ENCODE measurements at places on chromosomes 4 and X. TPM values are rescaled to one million over a fixed set of nuclear protein-coding genes. Genes with fewer than 3 reads are reported as not detected.

Gene GSPT2
- total RNA-seq: 7.3 TPM

DNA sequence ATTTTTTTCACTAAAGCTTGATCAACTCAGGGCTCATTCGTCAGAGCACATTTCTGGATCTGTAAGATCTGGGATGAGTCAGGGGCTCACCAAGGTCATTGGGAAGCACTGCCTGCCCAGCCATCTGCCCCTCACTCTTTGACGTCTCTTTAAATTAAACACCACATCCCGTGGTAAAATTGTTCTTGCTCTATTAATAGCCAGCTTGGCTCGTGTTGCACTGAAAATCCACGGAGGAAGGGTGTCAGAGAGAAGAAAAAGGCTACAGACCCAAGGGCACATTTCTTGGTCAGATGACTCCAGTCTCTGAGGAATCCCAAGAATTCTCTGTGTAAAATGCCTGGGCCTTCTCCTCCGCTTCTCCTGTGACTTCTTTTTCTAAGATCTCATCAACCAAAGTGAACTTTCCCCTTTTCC is 45.7 kb upstream of the GATB start:
- DNase-seq: peak; percentile 79

Gene CXorf49
- total RNA-seq: not detected

- DNase-seq: peak; percentile 34
These were observed 89.7 kb upstream of the NDP start for GRCh38 chrX:44062840-44063239.

Gene CENPI
- total RNA-seq: 22.2 TPM

Gene SPIN2A
- 0.16 TPM for total RNA-seq

Gene ABCD1
- 44.8 TPM for total RNA-seq

DNA sequence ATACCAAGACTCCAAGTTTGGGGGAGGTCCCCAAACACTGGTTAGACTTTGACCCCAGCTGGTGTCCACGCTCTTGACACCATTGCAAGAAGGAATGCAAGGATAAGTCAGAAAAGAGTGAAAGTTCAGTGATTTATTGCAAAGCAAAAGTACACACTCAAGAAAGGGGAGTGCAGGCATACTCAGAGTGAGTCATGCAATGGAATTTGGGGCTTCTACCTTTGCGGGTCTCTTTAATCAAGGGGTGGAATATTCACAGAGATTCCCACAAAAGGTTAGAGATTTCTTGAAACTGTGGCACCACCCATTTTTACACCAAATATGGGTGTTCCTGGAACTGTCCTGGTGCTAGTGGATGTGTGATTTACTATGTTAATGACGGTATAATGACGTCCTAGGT is 5.2 kb upstream of the SMIM10L2A start:
- DNase-seq: peak; percentile 1

Gene ARMCX2
- 31.3 TPM for total RNA-seq

DNA sequence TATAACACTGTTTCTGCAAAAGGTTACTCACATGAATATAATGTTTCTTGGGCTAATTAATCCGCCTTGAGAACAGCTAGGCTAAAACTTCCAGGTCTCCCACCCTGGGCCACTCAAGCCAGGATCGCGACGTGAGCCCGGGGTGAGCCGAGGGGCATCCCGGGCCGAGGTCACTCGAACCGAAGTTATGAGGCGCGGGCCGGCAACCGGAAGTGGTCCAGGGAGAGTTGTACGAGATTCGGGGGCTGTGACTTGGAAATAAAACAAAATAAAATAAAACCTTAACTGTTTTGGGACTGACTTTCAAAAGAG is 317 bp downstream of the CMC4 start:
- DNase-seq: peak; percentile 3

Gene POU3F4
- not detected for total RNA-seq

DNA sequence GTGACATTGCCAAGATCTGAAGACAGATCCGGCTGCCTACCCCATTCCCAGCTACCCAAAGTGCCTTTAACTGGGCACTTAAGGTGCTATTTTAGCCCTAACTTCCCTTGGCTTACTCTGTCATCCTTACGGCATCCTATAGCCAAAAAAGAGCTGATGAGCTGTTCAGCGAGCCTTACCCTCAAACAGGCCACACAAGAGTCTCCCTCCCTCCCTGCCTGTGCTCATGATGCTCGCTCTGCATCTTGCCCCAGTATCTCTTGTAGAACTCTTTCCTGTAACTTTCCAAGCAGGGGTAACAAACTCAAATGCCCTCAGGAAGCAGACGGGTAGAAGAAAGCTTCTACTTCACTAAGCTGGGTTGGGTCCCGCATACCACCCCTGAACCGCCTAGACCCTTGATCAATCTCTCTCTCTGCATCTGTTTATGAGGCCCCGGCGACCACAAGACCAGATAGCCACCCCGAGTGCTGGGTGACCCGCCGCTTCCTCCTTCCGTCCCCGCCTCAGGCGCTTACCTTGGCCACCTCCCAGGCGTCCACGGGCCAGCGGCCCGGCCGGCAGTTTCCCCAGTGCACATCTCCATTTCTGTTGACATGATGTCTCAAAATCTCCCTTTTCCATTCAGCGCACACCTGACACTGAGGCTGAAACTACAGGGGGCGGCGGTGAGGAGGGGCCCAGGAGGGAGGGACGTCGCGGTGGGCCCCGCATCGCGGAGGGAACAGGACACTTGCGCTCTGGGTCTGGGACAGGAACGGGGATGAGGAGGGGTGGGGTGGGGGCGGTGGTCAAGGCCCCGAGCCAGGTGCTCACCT is 663 bp downstream of the CXorf38 start:
- DNase-seq: peak; percentile 29

- DNase-seq: no peak
These were observed 18.9 kb upstream of the TENM3 start for GRCh38 chr4:182224192-182224850.

Gene MAGEA1
- total RNA-seq: not detected

DNA sequence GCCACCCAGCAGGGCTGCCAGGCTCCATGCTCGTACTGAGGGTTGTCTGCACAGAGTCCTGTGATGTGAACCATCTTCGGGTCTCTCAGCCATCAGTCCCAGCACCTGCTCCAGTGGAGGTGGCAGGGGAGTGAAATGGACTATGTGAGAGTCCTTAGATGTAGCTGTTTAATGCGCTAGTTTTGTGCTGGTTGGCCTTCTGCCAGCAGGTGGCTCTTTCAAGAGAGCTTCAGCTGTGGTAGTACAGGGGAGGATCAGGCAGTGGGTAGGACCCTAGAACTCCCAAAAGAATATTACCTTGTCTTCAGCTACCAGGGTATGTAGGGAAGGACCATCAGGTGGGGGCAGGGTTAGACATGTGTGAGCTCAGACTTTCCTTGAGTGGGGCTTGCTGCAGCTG is 1066.0 kb downstream of the GLUD2 start:
- no peak for DNase-seq

GRCh38 chr4:17170131-17170530 is 271.7 kb upstream of the LDB2 start:
- DNase-seq: no peak

Gene MXRA5
- 1.1 TPM for total RNA-seq

Gene JADE1
- total RNA-seq: 17.7 TPM

GRCh38 chrX:16528620-16529019 is 121.3 kb upstream of the S100G start:
- DNase-seq: no peak

Gene MAB21L2
- total RNA-seq: not detected

- peak; percentile 35 for DNase-seq
These were observed 47.0 kb upstream of the MID1IP1 start for GRCh38 chrX:38754102-38754790.

DNA sequence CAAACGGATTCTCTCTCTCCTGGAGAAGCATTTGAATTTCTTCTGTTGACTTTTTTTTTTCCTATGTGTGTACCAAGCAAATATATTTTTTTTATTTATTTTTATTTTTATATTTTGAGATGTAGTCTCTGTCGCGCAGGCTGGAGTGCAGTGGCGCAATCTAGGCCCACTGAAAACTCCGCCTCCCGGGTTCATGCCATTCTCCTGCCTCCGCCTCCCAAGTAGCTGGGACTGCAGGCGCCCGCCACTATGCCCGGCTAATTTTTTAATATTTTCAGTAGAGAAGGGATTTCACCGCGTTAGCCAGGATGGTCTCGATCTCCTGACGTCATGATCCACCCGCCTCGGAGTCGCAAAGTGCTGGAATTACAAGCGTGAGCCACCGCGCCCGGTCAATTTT is 549.5 kb upstream of the GNPDA2 start:
- DNase-seq: no peak

DNA sequence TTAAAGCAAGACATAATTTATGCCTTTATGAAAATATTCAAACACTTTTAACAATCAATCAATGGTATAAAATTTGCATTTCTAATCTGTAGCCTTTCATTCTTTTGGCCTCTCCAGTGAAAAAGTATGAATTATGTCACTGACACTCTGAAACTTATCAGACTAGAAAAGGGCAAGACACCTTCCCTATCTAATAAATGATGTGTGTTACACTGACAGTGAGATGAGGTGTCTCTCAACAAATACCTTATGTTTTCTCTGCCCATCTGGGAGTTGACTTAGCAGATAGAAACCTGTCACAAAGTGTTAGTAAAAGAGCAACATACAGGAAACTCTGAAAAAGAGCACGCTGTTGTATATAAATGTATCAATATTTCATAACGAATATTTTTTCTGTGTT is 94.2 kb upstream of the TECRL start:
- DNase-seq: no peak

Gene TLR7
- total RNA-seq: not detected

DNA sequence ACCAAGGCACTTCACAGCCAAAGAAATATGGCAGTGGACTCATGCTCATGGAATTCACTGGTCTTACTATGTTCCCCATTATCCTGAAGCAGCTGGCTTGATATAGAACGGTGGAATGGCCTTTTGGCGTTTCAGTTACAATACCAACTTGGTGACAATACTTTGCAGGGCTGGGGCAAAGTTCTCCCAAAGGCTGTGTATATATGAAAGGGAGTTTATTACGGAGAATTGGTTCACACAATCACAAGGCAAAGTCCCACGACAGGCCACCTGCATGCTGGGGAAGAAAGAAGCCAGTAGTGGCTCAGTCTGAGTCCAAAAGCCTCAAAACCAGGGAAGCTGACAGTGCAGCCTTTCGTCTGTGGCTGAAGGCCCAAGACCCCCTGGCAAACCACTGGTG is 50.8 kb upstream of the SMARCAD1 start:
- DNase-seq: no peak

GRCh38 chrX:8366481-8366880 is 98.1 kb upstream of the VCX3B start:
- DNase-seq: no peak

Gene HHIP
- 0.19 TPM for total RNA-seq

DNA sequence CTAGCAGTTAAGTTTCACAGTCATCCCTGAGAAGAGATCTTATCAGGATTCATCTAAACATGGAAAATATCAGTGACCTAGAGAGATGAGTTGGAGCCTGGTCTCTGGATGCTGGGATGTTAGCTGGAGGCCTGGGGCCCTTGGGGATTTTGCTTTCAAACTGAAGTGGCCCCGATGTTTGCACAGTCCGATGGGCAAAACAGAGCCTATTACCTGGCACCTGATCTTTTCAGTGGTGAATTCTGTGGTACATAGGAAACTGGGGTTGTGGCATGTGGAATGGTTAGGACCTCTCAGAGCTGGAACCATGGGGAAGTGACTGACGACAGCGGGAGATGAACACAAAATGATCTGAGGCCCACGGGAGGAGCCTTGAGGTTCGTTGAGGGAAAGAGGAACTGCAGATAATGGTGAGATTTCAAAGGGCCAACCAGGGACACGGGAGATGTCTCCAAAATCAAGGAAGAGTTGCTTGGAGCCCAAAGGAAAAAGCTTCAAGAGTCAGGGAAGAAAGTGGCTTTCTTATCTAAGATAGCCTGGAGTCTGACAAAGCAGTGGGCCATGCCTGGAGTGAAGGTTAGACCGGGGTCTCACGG is 17.8 kb upstream of the TENM3 start:
- no peak for DNase-seq

Gene CTAG1B
- total RNA-seq: not detected

Gene OPN1LW
- not detected for total RNA-seq

GRCh38 chr4:7006411-7006810 is 36.8 kb upstream of the TADA2B start:
- DNase-seq: no peak

Gene WDR1
- total RNA-seq: 296 TPM

- DNase-seq: no peak
These were observed 53.6 kb downstream of the BLTP1 start for GRCh38 chr4:122205687-122206086.

GRCh38 chr4:15007201-15007600 is 4.9 kb downstream of the CPEB2 start:
- no peak for DNase-seq

GRCh38 chr4:141036786-141037185 is 96.5 kb downstream of the RNF150 start:
- no peak for DNase-seq

DNA sequence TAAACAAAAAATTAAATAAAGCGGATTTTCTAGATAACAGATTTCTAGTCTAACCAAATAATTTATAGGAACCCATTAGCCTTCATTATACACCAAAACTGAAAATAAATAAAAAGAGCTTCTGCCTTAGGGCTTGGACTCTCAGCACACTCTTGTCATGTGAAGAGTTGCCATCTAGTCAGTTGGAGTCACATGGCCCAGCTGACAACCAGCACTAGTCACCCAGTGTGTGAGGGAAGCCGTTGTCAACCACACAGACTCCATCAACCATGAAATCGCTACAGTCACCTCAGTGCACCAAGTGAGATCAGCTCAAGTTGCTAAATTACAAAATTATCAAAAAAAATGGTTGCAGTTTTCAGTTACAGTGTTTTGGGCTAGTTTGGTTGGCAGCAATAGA is 470.0 kb downstream of the GASK1B start:
- no peak for DNase-seq

Gene TAB3
- total RNA-seq: 33.5 TPM

Gene ODAPH
- not detected for total RNA-seq

DNA sequence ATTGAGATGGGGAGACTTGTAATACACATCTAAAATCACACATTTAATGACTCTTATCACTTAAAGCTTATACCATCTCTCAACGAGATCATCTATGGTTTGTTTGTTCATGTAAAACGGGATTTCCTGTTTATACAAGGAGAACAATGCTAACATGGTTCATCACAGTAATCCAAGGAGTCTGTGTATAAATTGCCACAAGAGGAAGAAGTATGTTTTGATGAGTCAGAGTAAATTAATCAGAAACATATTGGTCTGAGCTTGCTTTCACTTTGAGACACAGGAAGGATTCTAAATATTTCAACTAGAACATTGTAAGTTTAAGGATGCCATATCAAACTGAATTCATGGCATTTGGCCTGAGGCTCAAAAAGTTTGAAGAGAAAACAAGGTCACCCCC is 594.1 kb downstream of the GLUD2 start:
- peak; percentile 18 for DNase-seq

Gene HELT
- not detected for total RNA-seq

Gene TECRL
- not detected for total RNA-seq

GRCh38 chr4:15809466-15809865 is 31.3 kb downstream of the CD38 start:
- DNase-seq: no peak

GRCh38 chrX:23864742-23865326 is 42.9 kb downstream of the APOO start:
- no peak for DNase-seq

Gene CT45A1
- not detected for total RNA-seq
